ENCODE measurements at places on chromosomes 16 and 17. TPM values are rescaled to one million over a fixed set of nuclear protein-coding genes. Genes with fewer than 3 reads are reported as not detected.

The POLR2C gene
- 77.2 TPM for total RNA-seq

The PSKH1 gene
- total RNA-seq, result 20.9 TPM

The FAM171A2 gene
- total RNA-seq, result 8.6 TPM

The NOS2 gene
- not detected for total RNA-seq

The EFCAB5 gene
- not detected for total RNA-seq

The PPM1E gene
- 5.7 TPM for total RNA-seq

The TNFRSF13B gene
- total RNA-seq, result 0.31 TPM

The HOXB1 gene
- not detected for total RNA-seq

The C1QTNF8 gene
- total RNA-seq, result not detected

The CCT6B gene
- total RNA-seq, result 0.51 TPM

The SPN gene
- 225 TPM for total RNA-seq

The MYH2 gene
- total RNA-seq, result not detected

The ITGB3 gene
- total RNA-seq, result 0.92 TPM

Data from K562 (cell line).